GF-D8 (cell line): ENCODE measurements at places on chromosomes 4 and X.

DNA sequence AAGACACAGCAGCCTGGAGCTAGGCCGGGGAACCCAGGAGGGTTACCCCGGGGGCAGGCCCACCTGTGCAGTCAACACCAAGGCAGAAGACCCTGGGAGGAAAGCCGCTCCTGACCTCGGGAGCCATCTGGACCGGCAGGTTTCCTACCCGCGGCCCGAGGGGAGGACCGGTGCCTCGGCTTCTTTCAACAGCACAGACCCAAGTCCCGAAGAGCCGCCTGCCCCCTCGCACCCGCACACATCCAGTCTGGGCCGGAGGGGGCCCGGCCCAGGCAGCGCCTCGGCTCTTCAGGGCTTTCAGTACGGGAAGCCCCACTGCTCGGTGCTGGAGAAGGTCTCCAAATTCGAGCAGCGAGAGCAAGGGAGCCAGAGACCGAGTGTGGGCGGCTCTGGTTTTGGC, 157.8 kb downstream of the SOWAHB start:
- no peak for DNase-seq

DNA sequence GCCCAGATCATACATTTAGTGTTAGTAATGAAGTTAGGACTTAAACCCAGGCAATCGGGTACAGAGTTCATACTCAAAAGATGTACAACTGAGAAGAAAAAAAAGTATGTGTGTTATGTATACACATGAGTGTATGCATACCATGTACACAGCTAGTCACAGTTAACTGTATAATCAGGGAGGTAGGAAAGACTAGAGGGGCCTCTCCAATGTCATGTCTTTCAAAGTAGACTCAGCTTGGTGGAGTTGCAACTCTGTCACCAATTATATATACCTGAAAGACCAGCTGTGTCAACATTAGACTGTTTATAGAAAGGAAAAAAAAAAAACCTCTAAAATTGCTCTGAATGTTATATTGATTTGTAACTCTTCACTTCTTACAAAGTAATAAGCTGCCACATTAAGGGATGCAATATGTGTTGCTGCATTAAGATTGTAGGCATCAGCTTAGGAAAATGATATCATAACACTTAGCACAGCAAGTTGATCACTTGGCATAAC, 167.5 kb downstream of the DCTD start:
- no peak for DNase-seq

- DNase-seq, result no peak
Observed at GRCh38 chr4:86606809-86607208, 12.7 kb downstream of the PTPN13 start.

- no peak for DNase-seq
Observed at GRCh38 chr4:2069161-2069971, 10.2 kb downstream of the NAT8L start.

DNA sequence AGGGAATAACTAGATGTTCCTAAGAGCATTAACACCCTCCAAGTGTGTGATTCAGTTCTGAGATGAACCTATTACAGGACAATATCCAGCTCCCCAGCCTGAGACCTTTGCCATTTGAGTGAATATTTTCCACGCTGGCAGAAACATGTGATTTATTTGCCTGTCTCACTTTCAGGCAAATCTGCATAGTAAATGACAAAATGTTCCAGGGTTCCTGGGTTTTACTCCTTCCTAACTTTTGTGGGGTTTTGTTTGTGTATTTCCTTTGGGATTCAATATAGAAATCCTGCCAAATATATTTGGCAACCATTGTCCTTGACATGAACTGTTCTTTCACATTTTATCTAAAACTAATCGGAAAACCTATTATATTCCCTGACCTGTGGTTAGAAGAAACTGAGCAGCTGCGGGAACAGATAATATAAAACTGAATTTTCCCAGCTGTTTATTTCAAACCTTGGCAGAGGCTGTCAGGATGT, 12.5 kb downstream of the F8 start:
- no peak for DNase-seq

DNA sequence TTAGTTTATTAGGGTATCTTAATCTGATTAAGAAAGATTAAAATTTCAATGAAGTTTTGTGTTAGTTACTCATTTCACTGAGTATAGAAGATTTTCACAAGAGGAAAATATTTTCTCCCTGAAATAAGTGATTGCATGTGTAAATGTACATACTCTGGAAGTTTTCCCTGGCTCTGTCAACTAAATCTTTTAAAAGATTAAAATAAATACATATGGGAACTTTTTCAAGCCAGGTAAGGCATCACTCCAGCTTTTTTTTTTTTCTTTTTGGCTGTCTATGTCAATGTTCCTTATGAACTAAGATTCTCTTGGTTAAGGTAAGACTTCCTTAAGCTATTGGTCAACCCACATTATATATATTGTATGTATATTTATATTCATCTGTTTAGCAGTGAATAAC, 117.6 kb downstream of the CBR4 start:
- DNase-seq, result no peak

GRCh38 chr4:156656896-156657295, 314.7 kb downstream of the PDGFC start:
- DNase-seq, result no peak

DNA sequence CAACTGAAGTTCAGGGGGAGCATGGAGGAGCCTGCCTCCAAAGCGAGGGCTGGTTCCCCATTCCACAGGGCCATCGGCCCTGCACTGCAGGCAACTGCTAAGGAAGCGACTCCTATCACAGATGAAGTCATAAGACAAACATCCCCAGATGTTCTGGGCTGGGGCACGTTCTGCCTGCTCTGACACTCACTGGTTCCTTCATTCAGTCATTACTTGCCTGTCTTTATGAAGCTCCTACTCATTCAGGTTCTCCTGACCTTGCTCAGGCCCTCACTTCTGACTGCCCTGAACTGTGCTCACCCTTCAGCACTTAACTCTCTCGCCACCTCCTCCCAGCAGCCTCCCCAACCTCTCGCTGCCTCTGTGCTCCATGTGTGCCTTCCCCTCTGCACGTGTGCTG, 2.5 kb upstream of the SLC2A9 start:
- no peak for DNase-seq

DNA sequence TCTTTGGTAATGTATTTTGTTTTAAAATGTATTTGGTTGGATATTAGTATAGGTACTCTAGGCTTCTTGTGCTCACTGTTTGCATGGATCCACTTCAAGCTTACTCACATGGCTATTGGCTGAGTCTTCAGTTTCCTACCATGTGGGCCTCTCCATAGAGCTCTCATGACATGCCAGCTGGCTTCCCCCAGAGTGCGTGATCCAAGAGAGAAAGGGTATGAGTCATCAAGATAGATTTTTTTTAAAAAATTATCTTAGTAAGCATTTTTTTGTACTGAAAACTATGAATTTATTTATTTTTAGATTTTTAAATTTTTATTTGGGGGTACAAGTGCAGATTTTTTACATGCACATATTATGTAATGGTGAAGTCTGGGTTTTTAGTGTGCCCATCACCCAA, 219.1 kb upstream of the AMOT start:
- no peak for DNase-seq

GRCh38 chr4:23130845-23131244, 438.1 kb downstream of the GBA3 start:
- DNase-seq, result no peak

GRCh38 chrX:130083656-130084382, 26.5 kb downstream of the ELF4 start:
- DNase-seq, result peak; percentile 41

DNA sequence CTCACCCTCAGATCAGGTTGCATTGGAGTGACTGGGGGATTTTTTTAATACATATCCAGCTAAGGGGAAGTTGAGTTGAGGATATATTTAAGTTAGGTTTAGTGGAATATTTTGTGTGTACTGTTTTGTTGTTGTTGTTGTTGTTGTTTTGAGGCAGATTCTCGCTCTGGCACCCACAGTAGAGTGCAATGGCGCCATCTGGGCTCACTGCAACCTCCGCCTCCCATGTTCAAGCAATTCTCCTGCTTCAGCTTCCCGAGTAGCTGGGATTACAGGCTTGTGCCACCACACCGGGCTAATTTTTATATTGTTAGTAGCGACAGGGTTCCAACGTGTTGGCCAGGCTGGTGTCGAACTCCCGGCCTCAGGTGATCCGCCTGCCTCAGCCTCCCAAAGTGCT, 38.6 kb upstream of the ATP6AP2 start:
- DNase-seq, result no peak

DNA sequence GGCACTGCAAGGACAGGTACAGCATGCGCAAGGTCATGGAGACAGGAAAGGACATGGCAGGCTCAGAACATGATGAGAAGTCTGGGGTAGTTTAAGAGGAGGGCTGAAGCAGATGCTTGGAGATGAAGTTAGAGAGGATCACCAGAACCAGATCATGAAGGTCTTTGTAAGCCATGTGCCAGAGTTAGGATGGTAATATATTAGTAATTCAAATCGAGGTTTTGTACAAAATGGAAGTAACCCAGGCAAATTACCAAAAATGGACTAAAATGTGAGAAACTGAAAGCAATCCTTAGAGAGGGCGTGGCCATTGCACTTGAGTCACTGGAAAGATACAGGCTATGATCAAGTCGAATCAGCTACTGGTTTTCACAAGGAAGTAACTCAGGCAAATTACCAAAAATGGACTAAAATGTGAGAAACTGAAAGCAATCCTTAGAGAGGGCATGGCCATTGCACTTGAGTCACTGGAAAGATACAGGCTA, 13.5 kb downstream of the RXFP1 start:
- no peak for DNase-seq

DNA sequence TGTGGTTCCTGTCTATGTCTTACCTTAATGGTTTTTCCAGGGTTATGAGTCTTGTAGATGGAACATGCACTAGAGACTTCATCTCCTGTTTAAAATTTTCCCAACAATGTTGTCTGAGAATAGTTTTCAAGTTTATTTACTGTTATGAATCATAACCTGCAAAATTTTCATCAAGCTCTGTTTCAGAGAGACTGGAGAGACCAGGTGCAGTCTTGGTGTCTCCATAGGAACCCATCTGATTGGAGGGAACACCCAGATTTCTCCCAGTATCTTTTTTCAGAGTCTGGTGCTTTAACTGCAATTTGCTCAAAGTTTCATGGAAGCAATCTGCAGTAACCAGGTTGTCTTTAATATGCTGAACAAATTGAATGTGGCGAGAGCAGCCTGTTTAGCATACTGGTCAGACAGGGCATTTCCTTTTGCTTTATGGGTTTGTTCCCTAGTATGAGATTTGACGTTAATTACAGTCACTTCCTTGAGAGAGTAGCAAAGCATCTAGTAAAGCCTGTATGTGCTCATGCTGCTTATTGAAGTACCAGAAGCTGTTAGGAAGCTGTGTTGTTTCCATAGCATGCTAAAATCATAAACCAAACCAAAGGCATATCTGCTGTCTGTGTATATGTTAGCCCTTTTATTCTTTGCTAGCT, 18.8 kb upstream of the VSIG1 start:
- no peak for DNase-seq

DNA sequence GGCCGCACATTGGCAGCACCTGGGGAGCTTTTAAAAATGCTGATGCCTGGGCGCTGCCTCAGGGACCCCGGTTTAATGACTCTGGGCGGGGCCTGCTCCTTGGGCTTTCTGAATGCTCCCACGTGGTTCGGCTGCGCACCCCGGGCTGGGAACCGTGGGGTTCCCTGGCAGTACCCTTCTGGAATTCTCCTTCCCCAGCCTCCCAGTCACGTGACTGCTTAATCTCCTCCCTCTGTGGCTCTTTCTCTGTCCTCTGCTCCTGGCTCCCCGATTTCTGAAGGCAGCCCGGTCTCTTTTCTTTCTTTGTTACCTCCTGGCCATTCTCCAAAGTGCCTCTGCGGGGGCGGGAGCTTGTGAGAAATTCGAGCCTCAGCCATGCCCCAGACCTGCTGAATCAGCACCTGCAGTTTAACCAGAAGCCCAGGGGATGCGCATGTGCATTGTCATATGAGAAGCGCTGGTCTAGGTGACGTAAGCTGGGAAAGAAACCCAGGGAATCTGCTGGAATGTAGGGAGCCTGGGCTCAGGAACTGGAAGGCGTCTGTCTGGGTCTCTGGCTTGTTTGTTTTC, 16.6 kb downstream of the CLCN4 start:
- DNase-seq, result no peak

DNA sequence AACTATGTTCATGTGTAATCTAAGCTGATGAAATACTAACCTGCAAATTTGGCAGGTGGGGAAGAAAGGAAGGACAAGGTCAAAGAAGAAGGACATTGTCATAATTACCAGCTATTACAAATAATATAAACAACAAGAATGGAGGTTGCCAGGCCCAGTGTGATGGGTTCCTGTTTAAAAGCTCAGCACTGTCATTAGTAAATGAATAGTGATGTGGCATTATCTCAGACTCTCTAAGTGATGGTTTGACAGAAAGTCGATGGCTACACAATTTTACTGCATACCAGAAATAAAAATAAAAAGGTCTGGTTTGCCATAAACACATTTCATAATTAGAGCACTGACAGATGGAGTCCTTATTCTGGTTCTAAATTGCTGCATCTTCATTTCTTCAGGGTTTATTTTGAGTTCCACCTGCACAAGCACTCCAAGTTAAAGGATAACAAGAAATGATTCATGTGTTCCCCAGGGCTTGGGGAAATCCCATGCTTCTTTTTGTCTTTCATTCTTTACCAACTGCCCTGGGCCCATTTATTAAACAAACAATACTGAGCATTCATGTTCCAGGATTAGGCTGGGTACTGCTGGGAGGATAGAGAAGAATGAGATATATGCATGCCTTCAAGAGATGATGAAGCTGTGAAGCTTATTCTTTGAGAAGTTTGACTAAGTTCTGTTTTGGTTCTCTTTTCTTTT, 367.8 kb upstream of the RASGEF1B start:
- DNase-seq, result no peak

DNA sequence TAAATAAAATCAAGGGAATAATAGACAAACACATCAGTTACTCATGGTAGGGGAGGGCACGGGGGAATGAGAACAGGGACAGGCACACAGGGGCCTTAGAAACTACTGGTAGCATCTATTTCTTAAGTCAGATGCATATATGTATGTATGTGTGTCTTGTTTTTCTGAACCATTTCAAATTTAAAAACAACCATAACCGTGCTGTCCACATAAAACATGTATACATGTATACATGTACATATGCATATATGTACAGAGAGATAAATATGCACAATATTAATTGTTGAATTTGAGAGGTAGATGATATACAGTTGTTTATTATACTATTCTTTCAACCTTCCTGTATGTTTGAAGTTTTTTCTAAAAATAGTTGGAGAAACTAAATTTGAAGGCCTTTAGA, 7.8 kb upstream of the AWAT1 start:
- no peak for DNase-seq

GRCh38 chr4:100869276-100869675, 351.5 kb upstream of the EMCN start:
- DNase-seq, result no peak

GRCh38 chr4:88736264-88736663, 38.6 kb upstream of the NAP1L5 start:
- no peak for DNase-seq
